ENCODE measurements at places on chromosomes 13 and 19.

DNA sequence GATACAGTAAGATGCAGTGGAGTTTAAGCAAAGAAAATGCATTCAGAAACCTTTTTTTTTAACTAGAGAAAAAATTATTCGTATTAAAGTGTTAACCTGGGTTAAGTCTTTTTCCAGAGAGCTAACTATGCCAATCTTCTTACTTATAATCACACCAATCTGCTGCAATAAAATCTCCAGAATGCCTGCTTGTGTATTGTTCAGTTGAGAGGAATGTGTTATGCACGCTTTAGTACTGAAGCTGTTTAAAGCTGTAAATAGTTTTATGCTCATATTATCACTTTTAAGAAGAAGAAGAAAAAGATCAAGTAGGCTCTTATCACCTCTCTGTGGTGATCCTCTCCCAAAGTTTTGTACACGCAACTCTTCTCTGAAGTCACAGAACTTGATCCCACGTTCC is 528.7 kb downstream of the RFC3 start:
- DNase-seq = no peak

DNA sequence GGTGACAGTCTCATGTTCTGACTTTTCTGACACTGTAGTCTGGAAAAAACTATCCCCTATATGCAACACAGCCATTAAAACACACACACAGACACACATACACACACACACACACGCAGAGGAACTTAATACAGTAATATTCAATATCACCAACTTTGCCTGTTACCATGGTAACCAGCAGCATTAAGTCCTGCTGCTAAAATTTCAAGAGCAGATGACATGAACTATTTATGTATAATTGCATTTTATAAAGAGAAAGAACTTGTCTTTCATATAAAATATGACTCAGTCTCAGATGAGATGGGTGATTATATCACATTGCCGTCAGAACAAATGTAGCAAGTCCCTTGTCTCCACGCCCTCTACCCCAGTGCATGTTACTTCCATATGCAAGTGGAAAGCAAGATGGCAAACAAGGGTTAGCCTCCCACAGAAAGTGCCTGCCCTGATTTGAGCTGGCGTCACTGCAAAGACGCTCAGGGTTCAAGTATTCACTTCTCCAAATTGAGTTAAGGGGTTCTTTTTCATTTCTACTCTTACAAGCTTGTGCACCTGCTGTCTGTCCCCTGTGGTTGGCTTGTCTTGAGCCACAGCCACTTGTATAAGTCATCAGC is 576.8 kb downstream of the UQCRFS1 start:
- DNase-seq = no peak

DNA sequence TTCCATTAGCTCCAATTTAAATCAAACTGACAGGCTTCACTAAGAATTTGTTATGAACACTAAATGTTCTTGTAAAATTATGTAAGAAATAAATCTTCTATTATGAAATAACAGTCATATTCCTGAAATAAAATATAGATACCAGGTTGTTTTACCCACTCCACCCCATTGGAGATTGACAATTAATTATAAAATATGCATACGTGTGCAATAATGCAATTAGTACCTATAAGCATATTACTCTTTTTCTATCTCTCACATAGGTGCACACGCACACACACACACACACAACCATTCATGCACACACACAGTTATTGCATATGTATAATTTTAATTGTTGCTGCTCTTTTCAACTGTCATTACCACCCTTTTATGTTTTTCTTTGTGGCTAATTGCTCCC is 395.7 kb downstream of the SLITRK5 start:
- no peak for DNase-seq

DNA sequence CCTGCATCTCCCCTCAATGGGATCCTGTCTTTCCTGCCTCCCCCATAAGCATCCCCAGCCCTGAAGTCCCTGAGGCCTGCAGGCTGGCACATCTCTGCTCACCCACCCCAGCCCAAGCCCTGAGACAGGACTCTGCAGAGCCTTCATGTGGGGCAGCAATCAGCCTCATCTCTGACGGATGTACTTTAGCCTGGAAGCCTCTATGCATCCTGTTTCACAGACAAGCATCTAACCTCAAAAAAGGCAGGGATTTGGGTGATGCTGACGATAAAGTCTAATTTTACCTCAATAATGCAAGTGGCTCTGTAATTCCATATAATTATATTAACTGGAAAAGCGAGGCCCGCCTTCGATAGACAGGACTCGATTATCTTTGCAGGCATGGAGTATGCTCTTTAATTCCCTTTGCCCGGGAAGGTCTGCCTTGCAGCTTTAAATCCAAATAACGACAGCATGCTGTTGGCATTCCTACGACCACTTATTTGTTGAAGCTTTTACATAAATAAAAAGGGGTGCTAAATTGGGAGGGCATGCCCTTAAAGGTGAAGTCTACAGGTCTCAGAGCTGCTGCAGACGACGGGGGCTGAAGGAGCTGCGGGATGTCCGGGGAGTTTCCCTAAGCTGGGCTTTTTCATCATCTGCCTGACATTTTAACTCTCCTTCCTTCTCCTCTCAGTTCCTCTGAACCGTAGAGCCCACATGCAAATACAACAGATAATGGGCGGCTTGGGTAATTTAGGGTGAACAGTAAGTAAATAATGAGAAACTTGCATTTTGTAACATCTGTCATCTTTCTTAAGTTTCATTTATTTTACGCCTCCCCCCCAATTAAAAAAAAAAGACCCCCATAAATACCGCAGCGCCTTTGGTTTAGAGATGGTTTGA is 211.5 kb downstream of the URI1 start:
- DNase-seq = no peak

GRCh38 chr13:99294958-99295357 is 12.2 kb downstream of the GPR183 start:
- DNase-seq = no peak

DNA sequence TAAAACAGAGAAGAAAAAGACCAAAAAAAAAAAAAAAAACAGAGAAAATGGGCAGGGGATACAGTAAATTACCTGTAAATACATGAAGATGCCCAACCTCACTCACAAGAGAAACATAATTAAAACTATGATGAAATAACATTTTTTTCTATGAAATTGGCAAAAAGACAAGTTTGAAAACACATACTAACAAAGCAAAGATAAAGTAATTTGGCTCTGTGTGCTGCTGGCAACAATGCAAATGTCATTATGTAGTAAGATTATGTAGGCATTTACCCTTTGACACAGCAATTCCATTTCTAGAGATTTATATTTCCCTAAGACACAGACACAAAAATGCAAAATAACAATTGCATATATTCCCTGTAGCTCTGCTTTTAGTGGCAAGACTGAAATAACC is 20.2 kb downstream of the ZC3H13 start:
- no peak for DNase-seq
